Right renal pelvis (tissue), 4 donors: ENCODE measurements at places on chromosomes 4 and X. TPM values are rescaled to one million over a fixed set of nuclear protein-coding genes. Genes with fewer than 3 reads are reported as not detected.
A peak's percentile ranks its signal among the peaks of the same experiment; 100 is the strongest.

DNA sequence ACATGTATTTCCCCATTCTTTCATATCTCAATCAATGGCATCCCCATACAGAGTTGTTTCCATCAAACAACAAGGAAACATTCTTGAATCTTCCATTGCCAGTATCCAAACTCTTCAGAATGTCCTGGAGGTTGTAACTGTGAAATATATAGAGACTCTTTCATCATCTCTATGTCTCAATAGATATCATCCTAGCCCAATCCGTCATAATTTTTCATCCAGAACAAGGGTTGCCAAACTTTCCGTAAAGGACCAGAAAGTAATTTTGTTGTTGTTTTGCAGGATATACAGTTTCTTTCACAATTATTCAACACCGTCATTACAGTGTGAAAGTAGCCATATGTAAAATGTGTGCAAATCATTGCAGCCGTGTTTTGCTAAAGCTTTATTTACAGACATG is 15.2 kb upstream of the CXCL6 start:
- DNase-seq: no peak

NHSL2 gene
- polyA plus RNA-seq: 8.0 TPM

GRCh38 chr4:86506591-86506990 is 87.5 kb upstream of the PTPN13 start:
- DNase-seq: no peak

GRCh38 chr4:158209825-158210807 is at the start of gene TMEM144:
Gene TMEM144 (plus strand): TSS chr4:158210486. CDS start chr4:158212668, 2,182 bp downstream.
- DNase-seq: peak; percentile 69

DNA sequence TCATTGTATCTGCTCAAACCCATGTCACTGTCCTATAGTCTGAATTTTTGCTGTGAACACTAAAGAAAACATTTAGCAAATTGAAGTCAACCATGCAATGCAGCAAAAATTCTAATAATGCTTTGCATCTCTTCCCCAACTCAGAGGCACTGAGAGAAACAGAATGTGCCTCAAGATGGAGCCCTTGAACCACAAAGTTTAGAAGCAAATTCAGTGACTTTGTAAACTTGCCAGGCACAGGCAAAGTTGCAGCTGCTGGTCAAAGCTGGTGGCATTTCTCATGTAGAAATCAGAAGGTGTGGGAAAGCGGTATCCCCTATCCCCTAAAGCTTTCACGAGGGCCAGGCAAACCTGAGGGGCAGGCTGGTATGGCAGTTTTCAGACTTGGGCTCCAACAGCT is 121.7 kb upstream of the DIPK2B start:
- DNase-seq: peak; percentile 24

- no peak for DNase-seq
Measured at GRCh38 chrX:47499293-47499692, 16.3 kb upstream of the ZNF41 start.

STBD1 gene
- 2.0 TPM for polyA plus RNA-seq

GRCh38 chr4:105389167-105389566 is 84.7 kb downstream of the PPA2 start:
- no peak for DNase-seq

- no peak for DNase-seq
Measured at GRCh38 chr4:106095408-106095807, 200.1 kb downstream of the NPNT start.

DNA sequence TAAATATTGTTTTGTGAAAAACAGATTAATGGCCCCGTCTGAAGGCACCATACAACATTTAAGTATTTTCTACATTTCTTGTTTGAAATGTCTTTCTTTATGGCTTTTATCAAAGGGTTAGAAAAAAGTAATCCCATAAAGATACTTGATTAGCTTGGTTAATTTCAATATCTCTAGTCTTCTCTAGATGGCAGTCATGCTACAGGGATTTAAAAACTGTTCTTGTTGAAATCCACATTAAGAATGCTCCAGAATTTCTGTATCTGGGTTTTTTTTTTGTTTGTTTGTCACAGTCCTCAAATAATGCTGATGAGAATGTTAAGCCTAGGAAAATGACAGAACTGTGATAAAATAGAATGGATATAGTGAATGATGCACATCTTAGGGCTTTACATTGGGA is 109.0 kb upstream of the AADAT start:
- DNase-seq: no peak

CTBP1 gene
- 141 TPM for polyA plus RNA-seq

DNA sequence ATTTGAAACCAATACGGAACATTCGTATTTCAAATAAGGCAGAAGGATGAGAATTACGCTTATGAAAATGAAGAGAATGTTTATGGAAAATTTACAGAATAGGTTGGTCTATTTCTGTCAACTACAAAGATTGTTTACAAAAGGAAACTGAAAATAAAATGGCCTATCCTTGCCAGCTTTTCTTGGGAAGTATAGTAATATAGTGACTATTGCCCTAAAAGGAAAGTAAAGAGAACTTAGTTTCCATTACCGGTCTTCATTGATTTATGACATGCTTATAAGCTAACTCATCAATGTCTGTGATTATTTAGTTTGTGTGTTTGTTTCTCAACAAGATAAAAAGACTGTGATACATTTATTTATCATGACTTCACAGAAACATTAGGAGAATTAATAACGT is 2.9 kb upstream of the SPRY1 start:
- DNase-seq: no peak

SLC2A9 gene
- 10.3 TPM for polyA plus RNA-seq

DNA sequence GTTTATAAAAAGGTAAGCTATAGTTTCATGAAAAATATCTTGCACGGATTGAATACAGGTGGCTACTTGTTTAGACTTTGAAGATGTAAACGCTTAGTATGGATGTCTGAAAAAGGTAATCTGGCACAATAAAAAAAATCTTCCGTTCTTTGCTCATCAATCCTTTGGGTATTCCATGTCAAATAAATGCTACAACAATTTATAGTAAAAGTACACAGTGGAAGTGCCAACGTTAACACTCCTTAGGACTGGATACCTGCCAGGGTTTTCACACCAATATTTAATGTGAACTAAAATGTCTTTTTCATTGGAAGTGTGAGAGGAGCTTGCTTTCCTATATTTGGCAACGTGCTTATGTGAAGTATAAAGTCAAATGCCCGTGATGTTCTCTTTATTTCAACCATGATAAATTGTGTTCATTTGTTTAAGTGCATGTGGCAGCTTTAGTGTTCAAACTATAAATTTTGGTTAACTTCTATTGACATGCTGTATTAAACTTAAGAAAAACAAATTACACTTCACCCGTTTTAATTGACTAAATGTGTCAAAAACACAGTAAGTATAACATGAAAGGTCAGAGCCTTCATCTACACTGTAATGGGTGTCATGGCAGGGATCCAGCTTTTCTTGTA is 121.7 kb upstream of the HAND2 start:
- DNase-seq: no peak

- no peak for DNase-seq
Measured at GRCh38 chrX:143206966-143207365, 181.2 kb downstream of the SPANXN4 start.

DNA sequence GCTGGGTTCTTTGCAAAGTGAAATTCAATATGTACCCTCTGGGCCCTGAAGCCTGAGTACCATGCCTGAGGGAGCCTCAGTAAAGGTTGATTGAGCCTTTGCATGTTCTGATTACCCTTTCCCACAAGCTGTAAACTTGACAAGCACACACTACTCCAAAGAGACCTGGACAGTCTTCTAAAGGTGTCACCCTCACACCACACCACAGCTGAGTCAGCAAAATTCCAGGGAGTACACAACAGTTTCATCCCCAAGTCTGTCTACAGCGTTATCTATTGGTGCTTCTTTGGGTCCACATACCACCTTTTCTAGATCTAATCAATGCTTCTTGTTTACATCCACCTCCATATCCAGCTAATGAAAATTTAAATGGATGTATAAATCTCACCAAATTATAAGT is 180.8 kb downstream of the AMELX start:
- DNase-seq: no peak

DMP1 gene
- 0.01 TPM for polyA plus RNA-seq

RASSF6 gene
- 9.0 TPM for polyA plus RNA-seq

GRCh38 chrX:140163371-140164159 is 198.2 kb upstream of the CXorf66 start:
- no peak for DNase-seq

SLC6A8 gene
- polyA plus RNA-seq: 46.6 TPM

LGI2 gene
- polyA plus RNA-seq: 28.7 TPM

- DNase-seq: no peak
Measured at GRCh38 chr4:10345381-10345784, 111.8 kb downstream of the ZNF518B start.

CFAP99 gene
- 0.63 TPM for polyA plus RNA-seq

NOX1 gene
- 1.2 TPM for polyA plus RNA-seq

GYPB gene
- 1.1 TPM for polyA plus RNA-seq

DNA sequence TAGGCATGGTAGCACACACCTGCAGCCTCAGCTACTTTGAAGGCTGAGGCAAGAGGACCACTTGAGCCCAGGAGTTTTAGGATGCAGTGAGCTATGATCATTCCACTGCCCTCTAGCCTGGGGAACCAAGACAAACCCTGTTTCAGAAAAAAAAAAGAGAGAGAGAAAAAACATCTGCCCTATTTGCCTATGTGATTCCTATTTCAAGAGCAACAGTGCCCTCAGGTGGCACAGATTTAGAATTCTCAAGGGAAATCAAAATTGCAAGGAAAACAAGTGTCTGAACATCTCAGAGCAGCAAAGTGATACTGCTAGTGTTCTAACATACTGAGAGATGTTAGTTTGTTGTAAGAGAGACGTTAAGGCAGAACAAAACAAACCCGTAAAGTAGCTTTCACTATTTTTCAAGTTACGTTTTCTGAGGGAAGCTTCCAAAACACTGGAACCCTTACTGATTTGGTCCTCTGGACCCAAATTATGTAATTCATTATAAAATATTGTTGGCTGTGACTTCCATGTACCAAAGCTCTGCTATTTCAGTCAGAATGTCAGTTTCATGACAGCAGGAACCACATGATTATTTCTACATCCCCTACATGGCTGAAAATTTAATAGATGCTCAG is 7.9 kb downstream of the BDH2 start:
- DNase-seq: no peak

DNA sequence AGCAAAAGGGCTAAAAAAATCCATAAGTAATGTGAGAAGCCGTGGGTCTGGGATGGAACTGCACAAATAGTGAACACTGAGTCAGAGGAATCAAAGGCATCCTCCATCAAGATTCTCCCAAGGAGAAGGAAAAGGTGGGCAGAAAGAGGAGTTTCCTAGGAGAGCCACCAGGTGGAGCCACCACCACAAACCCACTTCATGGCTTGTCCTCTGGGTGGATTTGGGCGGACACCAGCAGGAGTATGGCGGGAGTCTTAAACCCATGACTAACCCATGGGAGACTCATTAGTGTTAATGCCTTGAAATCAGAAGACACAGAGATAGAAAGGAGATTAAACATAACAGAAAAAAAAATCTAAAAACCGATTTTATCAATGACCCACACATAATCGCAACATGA is 147.7 kb downstream of the SH3KBP1 start:
- DNase-seq: no peak

- no peak for DNase-seq
Measured at GRCh38 chr4:236028-236427, 69.2 kb downstream of the ZNF732 start.

DNA sequence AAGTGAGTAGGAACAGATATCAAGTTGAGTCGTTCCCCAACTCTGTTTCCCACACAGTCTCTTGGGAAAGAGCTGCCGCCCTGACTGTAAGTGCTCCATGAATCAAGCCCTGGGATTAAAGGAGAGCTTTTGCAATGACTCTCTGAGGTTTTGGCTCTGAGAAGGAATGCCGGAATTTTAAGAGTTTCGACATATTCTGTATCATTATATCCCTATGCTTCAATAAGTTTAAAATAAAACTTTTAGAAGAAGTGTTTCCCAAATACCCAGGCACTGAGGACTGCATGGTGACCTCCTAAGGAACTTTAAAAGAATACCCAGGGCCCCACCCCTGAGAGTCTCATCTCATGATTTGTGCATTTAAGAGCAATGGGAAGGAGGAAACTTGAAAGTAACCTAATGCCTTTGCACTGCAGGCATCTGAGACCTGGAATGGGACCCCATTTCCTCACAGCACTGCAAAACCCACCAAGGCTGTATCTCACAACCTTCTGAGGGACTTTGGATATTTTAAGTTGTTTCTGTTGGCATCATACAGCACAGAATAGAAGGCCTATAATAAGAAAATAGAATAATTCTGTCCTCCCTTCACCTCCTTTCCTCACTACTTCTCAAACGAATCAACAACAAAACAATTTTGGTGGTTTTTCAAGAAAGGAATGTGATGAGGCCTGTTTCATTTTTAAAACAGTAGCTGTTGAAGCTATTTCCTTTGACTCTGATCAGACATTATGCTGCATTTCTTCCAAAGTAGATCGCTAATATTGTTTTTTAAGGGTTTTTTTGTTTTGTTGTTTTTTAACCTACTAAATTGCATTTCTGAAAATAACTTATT is 121.2 kb downstream of the GASK1B start:
- no peak for DNase-seq

DNA sequence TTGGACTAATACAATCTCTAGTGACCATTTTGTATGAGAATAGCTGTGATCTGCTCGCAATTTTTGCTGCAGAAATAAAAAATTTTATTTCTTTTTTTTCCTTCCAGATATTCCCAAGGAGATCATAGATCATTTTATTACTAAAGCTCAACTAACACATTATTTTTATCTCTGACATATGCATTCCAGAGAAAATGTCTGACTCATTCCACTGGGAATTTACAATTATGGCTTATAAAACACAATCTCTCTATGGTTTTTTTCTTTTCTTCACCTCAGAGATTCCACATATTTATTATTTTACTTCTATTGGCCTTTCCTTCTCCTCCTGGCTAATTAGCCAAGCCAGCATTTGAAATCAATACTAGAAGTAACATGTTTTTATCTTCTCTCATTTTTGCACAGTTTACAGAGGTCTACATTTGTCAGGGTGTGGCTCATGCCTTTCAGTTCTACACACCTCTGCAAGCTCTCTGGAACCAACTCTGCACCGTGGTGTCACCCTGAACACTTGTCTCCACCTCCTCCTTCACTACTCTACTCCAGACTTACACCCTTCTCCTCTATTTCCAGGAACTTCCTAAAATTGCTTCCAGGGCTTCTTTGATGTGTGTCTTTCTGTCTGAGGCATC is 59.8 kb upstream of the GPM6A start:
- no peak for DNase-seq
